ENCODE measurements at places on chromosomes 11 and 22.

DNA sequence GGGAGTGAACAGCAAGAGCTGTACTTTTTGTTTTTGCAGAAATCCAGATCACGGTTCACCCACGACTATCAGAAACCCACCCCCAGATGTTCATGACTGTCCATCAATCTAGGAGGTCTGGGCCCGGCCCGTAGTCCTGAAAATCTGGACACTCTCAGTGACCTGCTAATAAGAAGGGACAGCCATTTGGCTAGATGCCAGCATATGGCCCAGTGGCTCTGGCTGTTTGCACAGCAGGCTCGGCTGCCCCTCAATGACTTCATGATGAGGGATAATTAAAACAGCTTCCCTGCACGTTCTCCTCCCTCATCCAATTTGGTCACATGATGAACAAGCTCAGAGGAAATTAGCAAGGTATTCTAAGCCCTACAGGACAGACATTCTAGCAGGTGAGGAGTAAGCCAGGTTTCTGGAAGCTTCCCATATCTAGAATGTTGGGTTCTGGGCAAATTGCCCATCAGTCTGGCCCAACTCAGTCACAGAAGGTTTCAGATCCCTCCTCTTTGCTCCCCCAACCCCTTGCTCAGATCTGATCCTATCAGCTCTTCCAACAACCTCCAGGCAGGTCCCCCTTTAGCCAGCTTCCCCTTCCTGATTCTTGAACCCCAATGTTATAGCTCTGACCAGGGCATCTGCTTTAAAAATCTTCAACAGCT is 397.3 kb downstream of the SHANK2 start:
- DNase-seq, result no peak
- no peak overlapping the region for H3K4me3 ChIP-seq
- H3K27ac ChIP-seq, result no peak overlapping the region
- no peaks in the 10 kb centered on the region for H3K27me3 ChIP-seq
- peaks cover 2% of the 10 kb centered on the region for H3K36me3 ChIP-seq
- no peaks in the 10 kb centered on the region for H3K4me1 ChIP-seq

GRCh38 chr22:37560608-37561211 is 430 bp downstream of the CDC42EP1 start:
- H3K27ac ChIP-seq, result peak overlapping the region; percentile 71
- H3K4me1 ChIP-seq, result peaks cover 26% of the 10 kb centered on the region
- peak overlapping the region; percentile 81 for H3K4me3 ChIP-seq
- peaks cover 25% of the 10 kb centered on the region for H3K36me3 ChIP-seq

- H3K27ac ChIP-seq, result peak overlapping the region; percentile 74
- H3K27me3 ChIP-seq, result no peaks in the 10 kb centered on the region
- no peak overlapping the region for H3K4me3 ChIP-seq
- peaks cover 16% of the 10 kb centered on the region for H3K4me1 ChIP-seq
- no peaks in the 10 kb centered on the region for H3K36me3 ChIP-seq
These were observed 101.2 kb downstream of the NAT10 start for GRCh38 chr11:34206407-34207300.

DNA sequence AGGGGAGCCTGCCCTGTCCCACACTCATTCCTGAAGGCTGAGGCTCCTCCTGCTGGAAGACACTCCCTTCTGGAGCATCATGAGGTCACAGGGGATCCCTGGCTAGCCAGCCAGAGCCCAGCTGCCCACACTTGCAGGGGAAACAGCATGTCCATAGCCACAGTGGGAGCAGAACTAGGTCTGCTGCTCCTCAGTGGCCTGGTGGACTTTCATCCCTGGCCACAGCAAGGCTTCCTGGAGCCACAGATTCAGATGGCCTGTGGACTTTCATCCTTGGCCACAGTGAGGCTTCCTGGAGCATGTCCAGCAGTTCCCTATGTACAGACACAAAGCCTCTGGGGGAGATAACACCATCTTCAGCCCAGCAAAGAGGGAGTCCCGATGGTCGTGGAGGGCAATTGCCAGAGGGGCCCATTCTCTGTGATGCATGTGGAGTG is 5.9 kb upstream of the APOL6 start:
- peaks cover 15% of the 10 kb centered on the region for H3K4me1 ChIP-seq
- no peaks in the 10 kb centered on the region for H3K36me3 ChIP-seq

DNA sequence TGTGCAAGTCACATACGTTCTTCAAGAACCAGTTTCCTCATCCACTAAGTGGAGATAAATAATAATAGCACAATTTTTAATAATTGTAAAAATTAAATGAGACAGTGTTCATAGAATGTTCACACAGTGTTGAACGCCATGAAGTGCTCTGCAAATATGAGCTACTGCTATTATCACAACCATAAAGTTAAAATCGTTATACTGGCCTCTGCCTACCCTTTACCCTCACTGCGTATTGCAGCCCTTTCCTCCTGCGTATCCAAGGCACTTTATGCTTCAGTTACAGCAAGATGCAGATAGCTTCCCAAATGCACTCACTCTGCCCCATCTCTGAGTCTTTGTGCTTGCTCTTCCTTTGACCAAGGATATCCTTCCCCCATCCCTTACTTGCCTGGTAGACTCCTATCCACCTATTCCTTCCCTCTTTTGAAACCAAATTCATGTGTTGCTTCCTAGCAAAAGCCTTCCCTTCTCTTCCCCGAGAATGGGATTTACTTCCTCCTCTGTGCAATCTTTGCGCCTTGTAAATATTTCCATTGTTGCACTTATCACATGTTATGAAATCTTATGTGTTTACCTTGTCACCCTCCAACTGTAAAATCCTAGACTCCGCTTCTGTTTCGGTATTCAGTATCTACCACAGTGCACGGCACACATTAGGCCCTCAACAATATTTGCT is 196.9 kb downstream of the ADAMTS15 start:
- DNase-seq, result no peak
- H3K27me3 ChIP-seq, result no peaks in the 10 kb centered on the region
- no peak overlapping the region for H3K27ac ChIP-seq
- H3K36me3 ChIP-seq, result no peaks in the 10 kb centered on the region
- H3K4me3 ChIP-seq, result no peak overlapping the region

DNA sequence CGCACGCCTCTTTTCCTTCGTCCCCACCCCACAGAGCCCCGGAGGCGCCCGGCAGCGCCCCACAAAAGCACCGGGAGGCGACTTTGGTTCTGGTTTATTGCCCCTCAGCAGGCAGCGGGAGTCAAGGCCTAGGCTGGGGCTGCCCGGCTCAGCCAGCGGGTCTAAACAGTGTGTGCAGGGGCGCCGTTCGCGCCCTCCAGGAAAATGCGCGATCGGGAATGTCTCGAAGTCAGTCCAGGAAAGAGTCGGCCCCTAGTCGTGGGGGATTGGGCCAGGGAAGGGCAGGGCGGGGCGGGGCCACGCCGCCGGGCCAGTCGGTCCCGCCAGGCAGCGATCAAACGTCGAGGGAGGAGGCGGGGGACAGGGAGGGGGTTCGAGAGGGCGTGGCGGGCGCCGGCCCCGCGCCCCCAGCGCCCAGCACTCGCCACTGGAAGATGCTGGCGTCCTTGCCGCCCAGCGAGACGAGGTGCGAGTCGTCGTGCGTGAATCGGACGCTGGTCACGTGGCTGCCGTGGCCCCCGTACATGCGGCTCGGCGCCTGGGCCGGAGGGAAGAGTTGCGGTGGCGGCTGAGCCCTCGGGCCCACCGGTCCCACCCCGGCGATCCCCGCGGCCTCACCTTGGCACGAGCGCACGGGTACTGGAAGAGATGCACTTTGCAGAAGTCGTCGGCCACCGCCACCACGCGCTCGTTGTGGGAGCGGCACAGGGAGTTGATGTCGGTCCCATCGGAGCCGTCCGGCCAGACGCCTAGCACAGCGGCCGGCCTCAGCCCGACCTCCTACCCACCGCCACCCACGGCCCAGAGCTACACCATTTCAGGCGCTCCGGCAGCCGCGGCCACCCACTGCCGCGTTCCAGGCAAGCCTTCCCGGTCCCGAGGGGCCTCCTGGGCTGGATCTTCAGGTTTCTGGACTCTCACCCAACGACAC is 741 bp upstream of the MTA2 start:
- peak overlapping the region; percentile 86 for H3K4me3 ChIP-seq
- H3K36me3 ChIP-seq, result peaks cover 70% of the 10 kb centered on the region
- DNase-seq, result no peak
- peaks cover 38% of the 10 kb centered on the region for H3K4me1 ChIP-seq
- H3K27ac ChIP-seq, result peak overlapping the region; percentile 96
- H3K27me3 ChIP-seq, result no peaks in the 10 kb centered on the region

GRCh38 chr11:19218216-19218615 is 16.4 kb upstream of the CSRP3 start:
- no peak overlapping the region for H3K27ac ChIP-seq
- H3K36me3 ChIP-seq, result no peaks in the 10 kb centered on the region

- H3K36me3 ChIP-seq, result no peaks in the 10 kb centered on the region
- DNase-seq, result no peak
- no peaks in the 10 kb centered on the region for H3K4me1 ChIP-seq
These were observed 31.0 kb upstream of the HSD17B12 start for GRCh38 chr11:43649501-43649900.

- no peak overlapping the region for H3K4me3 ChIP-seq
- no peak for DNase-seq
- no peak overlapping the region for H3K27ac ChIP-seq
- peaks cover 21% of the 10 kb centered on the region for H3K4me1 ChIP-seq
- H3K27me3 ChIP-seq, result no peaks in the 10 kb centered on the region
These were observed 47.2 kb downstream of the GALNT18 start for GRCh38 chr11:11574373-11575287.

GRCh38 chr11:44788536-44789261 is 61.9 kb downstream of the TSPAN18 start:
- peaks cover 6% of the 10 kb centered on the region for H3K36me3 ChIP-seq
- no peaks in the 10 kb centered on the region for H3K4me1 ChIP-seq
- H3K27ac ChIP-seq, result no peak overlapping the region
- no peak overlapping the region for H3K4me3 ChIP-seq
- DNase-seq, result no peak
- peaks cover 46% of the 10 kb centered on the region for H3K27me3 ChIP-seq

GRCh38 chr11:12274056-12274455 is 103.3 kb upstream of the PARVA start:
- no peak overlapping the region for H3K27ac ChIP-seq
- H3K27me3 ChIP-seq, result no peaks in the 10 kb centered on the region
- DNase-seq, result no peak
- peaks cover 19% of the 10 kb centered on the region for H3K4me1 ChIP-seq
- peaks cover 5% of the 10 kb centered on the region for H3K36me3 ChIP-seq

- peak overlapping the region; percentile 89 for H3K27ac ChIP-seq
- H3K36me3 ChIP-seq, result no peaks in the 10 kb centered on the region
- peak; percentile 55 for DNase-seq
- H3K4me1 ChIP-seq, result peaks cover 41% of the 10 kb centered on the region
- peak overlapping the region; percentile 56 for H3K4me3 ChIP-seq
These were observed 3.6 kb downstream of the CLTCL1 start for GRCh38 chr22:19287889-19288288.

DNA sequence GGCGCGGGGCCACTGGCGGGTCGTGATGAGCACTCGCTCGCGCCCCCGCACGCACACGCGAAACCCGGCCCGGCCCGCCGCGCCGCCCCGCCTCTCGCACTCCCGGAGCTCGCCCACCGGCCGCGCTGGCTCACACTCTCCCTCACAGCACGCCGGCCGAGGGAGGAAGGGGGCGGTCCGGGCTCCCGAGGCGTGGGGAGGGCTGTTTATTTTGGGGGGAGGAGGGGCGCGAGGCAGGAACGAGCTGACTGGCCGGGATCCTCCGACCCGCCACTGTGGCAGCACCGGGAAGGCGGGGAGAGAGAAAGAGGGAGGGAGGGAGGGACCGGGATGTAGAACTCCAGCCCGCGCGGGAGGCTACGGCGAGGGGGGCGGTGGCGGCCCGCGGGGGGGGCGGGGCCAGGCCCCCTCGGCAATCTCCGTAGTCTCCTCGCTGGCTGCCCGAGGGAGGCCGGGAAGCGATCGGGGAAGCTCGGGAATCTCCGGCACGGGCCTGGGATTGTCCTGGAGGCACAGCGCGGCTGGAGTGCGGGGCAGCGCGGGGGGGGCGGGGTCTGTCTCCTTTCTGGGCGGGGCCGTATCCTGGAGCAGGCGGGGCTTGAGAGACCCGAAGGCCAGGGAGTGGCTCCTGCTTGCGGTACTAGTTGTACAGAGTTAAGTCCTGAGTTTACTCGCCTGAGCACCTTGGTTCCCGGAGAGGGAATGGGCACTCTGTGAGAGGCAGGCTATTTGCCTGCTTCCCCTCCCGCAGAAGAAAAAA is at the start of gene RBFOX2:
RBFOX2 (minus strand) TSS at position 179 of the 760 bp plus-strand sequence. CDS start 399 bp downstream, outside the sequence.
- H3K36me3 ChIP-seq, result no peaks in the 10 kb centered on the region
- H3K27me3 ChIP-seq, result no peaks in the 10 kb centered on the region
- H3K4me3 ChIP-seq, result peak within 1 kb of the TSS; percentile 83
- peaks cover 29% of the 10 kb centered on the region for H3K4me1 ChIP-seq

GRCh38 chr11:69640995-69641581 is at the start of gene CCND1:
Gene CCND1, plus strand, starts transcription at chr11:69641156. Its CDS starts 158 bp downstream, at chr11:69641314.
- H3K27me3 ChIP-seq, result no peaks in the 10 kb centered on the region
- peak within 1 kb of the TSS; percentile 98 for H3K4me3 ChIP-seq
- peak within 1 kb of the TSS; percentile 89 for H3K27ac ChIP-seq
- H3K4me1 ChIP-seq, result peaks cover 8% of the 10 kb centered on the region

- no peak overlapping the region for H3K27ac ChIP-seq
- DNase-seq, result peak; percentile 13
- H3K4me3 ChIP-seq, result no peak overlapping the region
These were observed 39.2 kb upstream of the HMGXB4 start for GRCh38 chr22:35218079-35218478.

- no peak overlapping the region for H3K4me3 ChIP-seq
- H3K36me3 ChIP-seq, result no peaks in the 10 kb centered on the region
These were observed 475.6 kb downstream of the MIAT start for GRCh38 chr22:27133019-27133431.

GRCh38 chr11:78925387-78925786 is 350.7 kb upstream of the NARS2 start:
- no peak overlapping the region for H3K27ac ChIP-seq
- no peaks in the 10 kb centered on the region for H3K36me3 ChIP-seq
- no peak overlapping the region for H3K4me3 ChIP-seq
- DNase-seq, result no peak
- no peaks in the 10 kb centered on the region for H3K4me1 ChIP-seq
- no peaks in the 10 kb centered on the region for H3K27me3 ChIP-seq

- no peak for DNase-seq
- H3K4me3 ChIP-seq, result no peak overlapping the region
- H3K27ac ChIP-seq, result no peak overlapping the region
- no peaks in the 10 kb centered on the region for H3K36me3 ChIP-seq
- H3K27me3 ChIP-seq, result no peaks in the 10 kb centered on the region
- no peaks in the 10 kb centered on the region for H3K4me1 ChIP-seq
These were observed 28.2 kb downstream of the TPBGL start for GRCh38 chr11:75268626-75269366.

All from MCF 10A (cell line).